Thymus (tissue), 14 donors: ENCODE measurements at places on chromosomes 6 and 20. TPM values are rescaled to one million over a fixed set of nuclear protein-coding genes. Genes with fewer than 3 reads are reported as not detected.
A peak's percentile ranks its signal among the peaks of the same experiment; 100 is the strongest.

DNA sequence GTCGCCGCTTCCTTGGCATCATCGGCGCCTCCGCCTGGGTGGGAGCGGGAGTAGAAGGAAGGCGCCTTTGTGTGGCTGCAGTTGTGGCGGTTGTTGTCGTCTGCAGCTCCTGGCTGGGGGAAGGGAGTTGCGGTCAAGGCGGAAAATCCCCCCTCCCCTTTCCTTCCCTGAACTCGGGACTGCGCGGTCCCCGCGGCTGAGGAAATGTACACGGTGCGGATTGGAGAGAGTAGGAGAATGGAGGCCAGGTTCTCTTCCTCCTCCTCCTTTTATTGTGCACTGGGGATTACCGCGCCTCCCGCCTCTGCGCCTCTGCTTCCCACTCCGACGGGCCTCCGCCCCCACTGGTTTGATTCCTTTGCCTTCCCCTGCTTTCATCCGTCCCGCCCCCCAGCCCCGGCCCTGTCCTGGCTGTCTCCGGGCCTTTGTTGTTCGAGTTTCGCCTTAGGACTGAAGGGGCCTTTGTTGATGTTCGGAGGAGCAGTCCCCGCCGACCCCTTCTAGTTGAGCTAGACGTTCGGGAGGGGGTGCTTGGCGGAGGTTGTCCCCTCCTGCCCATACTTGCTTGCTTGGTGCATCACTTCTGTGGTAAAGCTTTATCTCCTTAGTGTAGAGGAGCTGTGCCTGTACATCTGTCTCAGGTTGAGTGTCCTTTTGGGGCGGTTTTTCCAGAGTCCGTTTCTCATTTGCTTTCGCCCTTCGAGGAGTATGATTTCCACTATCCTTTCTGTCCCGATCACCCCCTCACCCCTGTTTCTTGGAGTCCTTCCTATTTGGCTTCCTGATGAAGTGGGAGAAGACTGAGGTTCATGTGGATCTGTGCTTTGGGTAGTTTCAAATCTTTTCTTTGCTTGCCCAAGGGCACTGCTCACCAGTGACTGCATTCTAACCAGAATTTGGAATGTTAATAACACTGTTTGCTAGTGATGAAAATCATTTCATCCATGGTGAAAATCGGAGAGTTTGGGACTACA lies 764 bp downstream of the ZNF292 start:
- no peak for DNase-seq

DNA sequence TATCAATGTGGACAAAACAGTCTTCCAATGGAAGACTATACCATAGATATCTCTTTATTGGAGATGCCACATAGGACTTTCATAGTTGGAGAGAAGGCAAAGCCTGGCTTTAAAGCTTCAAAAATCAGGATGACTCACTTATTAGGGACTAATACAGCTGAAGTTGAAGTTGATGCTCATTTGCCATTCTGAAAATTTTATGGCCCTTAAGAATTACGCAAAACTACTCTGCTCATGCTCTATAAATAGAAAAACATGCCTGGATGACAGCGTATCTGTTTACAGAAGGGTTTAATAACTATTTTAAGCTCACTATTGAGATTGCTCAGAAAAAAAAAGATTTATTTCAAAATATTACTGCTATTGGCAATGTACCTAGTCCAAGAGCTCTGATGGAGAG lies 155.5 kb upstream of the DST start:
- no peak for DNase-seq

GRCh38 chr6:157989541-157990289 lies 8.1 kb downstream of the SYNJ2 start:
- no peak for DNase-seq

DNA sequence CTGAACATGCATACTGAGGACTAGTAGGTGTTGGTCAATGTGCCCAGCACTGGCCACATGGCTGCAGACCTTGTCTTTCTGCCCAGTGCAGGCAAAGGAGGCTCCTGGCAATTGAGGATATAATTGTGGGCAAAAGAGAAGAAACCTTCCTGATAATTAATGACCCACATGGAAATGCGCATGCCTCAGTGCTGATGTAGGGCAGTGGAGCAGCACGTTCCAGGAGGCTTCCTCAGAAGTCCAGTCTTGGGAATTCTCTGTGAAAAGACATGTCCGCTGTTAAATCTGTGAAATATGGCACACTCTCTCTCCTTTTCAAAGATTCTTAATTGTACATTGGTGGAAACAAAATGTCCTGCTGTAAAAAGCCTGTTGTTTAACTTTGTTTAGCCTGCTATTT lies 34.7 kb downstream of the SOBP start:
- no peak for DNase-seq

DNA sequence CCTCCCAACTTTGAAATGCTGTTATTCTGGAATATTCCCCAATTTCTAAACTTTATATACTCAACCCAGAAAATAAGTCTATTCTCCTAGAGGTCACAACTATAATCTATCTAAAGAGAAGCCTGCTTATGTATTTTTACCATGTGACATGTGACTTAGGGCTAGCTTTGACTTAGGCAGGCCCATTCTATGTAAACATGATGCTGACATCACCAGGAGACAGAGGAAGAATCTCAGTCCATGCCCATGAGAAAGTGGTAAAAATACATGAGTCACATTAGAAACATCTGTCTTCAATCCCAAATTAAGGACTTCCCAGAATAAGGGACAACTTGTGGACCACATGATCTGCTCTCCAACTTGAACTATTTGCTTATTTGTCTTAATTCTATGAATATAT lies 113.6 kb upstream of the ID4 start:
- no peak for DNase-seq

DNA sequence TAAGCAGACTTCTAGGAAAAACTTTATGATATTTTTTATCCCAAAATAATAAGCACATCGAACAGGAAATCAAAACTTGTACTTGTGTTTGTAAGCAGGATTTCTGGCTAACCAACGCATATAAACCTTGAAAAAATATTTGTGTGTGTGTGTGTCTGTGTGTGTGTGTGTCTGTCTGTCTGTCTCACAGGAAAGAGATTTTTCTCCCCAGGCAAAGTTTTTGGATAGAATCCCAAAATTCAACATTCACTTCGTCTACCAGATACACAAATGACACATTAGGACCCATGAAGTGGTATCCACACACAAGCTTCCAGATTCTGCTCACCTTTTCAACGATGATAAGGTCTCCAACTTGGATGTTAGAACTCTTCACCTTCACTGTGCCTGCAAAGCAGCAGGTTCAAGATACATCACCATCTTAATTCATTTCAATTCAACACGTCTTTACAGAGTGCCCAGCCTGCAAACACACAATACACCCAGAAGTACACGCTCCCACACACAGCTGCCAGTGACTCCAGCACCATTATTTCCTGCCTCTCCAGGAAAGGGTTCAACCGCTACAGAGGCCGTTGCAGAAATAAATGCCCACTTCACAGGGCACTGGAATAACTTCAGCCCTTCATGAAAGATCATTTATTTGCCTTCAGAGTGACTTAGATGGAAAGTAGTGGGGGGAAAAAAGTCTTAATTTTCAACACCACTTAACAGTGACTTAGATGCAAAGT lies 70.9 kb downstream of the ATP9A start:
- DNase-seq, result no peak

DNA sequence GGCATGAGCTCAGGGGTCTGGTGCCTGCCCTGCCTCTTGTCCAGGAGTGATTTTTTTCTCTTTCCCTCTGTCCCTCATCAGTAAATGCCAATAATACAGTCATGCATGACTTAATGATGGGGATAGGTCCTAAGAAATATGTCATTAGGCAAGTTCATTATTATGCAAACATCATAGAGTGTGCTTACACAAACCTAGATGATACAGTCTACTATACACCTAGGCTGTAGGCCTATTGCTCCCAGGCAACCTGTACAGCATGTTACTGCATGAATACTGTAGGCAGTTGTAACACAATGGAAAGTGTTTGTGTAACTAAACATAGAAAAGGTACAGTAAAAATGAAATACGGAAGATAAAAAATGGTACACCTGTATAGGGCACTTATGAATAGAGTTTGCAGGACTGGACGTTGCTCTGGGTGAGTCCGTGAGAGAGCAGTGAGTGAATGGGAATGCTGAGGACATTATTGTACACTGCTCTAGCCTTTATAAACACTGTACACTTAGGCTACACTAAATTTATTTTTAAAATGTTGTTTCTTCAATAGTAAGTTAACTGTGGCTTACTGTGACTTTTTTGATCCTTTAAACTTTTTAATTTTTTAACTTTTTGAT lies 22.1 kb downstream of the PBOV1 start:
- DNase-seq, result no peak

DNA sequence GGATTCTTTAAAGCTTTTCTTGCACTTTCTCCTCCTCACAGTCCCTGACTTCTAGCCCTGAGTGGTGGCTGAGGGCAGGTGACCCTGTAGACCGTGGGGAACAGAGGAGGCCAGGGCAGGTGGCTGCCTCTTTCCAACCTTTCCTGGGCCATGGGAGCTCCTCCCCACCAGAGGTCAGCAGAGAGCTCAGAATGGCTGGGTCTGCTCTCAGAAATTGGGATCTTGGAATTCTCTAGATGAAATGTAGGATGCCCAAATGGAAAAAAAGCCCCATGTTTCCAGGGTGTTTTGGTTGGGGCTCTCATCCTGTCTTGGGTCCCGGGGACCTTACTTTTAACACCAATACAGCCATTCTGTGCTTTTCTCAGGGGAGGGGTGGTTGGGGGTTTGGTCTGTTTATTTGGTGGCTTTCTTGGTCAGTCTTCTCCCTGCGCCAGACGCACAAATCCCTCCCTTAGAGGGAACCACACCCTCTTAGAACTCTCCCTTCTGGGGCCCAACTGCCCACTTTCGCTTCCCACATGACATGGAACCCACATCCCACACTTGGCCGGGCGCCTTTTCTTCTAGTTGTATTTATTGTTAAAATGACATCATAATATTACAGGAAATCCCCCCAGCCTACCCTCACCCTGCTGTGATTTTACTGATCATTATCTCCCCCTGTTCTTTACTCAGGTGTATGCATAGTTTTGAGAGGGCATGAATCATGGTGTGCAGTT lies 17.9 kb downstream of the GNAS start:
- DNase-seq, result peak; percentile 52

DNA sequence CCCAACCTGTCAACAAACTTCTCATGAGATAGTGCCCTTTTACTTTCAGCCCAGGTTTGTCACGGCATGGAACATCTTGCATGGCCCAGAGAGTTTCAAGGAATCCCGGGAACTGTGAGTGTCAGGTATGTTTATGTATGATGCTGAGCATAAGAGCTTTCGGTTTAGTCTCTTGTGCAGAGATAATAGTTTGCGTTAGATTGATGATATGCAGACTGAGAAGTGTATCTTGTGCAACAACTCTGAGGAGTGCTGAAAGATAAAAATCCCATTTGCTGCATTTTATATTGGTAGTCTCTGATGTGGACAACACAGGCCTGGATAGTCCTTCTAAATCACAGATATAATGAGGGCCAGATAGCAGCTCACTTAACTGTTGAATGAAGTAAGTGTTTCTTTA lies 99.0 kb downstream of the TBX18 start:
- DNase-seq, result no peak

- no peak for DNase-seq
These were observed 82.0 kb downstream of the WASF1 start for GRCh38 chr6:110097443-110097842.

- no peak for DNase-seq
These were observed 466.9 kb downstream of the CD83 start for GRCh38 chr6:14584450-14584849.

DNA sequence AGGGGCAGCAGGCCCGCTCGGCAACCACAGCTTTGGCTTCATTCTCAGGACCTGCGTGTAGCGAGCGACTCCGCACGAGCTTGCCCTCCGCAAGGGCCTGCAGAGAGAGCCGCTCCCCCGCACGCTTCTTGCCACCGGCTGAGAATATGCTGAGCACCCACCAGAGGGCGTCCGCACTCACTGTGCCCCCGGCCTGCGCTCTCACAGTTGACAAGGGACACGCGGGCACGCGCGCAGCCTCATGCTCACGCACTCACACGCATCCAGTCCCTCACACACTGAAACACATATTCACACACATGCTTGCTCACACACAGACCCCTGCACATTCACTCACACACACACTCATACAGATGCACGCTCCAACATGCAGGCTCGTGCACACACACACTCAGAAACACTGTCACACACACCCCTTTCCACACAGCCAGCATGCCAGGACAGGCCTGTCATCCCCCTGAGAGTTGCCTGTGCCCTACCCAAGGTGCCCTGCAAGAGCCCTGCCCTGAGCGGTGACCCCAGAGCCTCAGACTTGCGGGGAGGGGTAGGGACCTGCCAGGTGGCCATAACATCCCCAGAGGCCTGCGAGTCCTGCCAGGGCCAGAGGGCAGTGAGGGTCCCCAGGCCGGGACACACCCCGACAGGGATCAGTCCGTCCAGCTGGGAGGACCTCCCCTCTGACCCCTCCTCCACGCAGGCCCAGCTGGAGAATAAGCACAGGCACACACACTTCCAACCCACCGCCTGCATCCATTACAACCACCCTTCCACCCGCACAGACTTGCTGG lies 174.1 kb downstream of the BMP7 start:
- peak; percentile 59 for DNase-seq

GRCh38 chr6:82875573-82876185 lies 190.0 kb downstream of the UBE3D start:
- DNase-seq, result no peak

- no peak for DNase-seq
These were observed 28.9 kb downstream of the PLG start for GRCh38 chr6:160730911-160731310.

Gene CNR1
- total RNA-seq, result 0.90 TPM

Gene PI16
- total RNA-seq, result 3.3 TPM

Gene TMC2
- total RNA-seq, result not detected

Gene RAMACL
- 0.28 TPM for total RNA-seq

Gene CD83
- total RNA-seq, result 50.9 TPM

Gene SLC17A3
- total RNA-seq, result 0.14 TPM

Gene SDHAF4
- total RNA-seq, result 16.3 TPM

Gene ATP6V1G2
- 3.3 TPM for total RNA-seq

Gene LPA
- total RNA-seq, result 0.14 TPM

Gene PACRG
- total RNA-seq, result 0.42 TPM

Gene GSTA3
- not detected for total RNA-seq

Gene ZSCAN23
- 2.3 TPM for total RNA-seq

Gene UNC5CL
- total RNA-seq, result 2.7 TPM

Gene WFDC10B
- not detected for total RNA-seq
